GM19239 (cell line): ENCODE measurements at places on chromosomes 6 and 20.

- no peak for DNase-seq
Measured at GRCh38 chr6:21142741-21143140, 450.8 kb upstream of the SOX4 start.

GRCh38 chr6:107345393-107345792 lies 114.0 kb downstream of the PDSS2 start:
- no peak for DNase-seq

GRCh38 chr6:12280458-12280857 lies 9.7 kb upstream of the EDN1 start:
- DNase-seq: no peak

DNA sequence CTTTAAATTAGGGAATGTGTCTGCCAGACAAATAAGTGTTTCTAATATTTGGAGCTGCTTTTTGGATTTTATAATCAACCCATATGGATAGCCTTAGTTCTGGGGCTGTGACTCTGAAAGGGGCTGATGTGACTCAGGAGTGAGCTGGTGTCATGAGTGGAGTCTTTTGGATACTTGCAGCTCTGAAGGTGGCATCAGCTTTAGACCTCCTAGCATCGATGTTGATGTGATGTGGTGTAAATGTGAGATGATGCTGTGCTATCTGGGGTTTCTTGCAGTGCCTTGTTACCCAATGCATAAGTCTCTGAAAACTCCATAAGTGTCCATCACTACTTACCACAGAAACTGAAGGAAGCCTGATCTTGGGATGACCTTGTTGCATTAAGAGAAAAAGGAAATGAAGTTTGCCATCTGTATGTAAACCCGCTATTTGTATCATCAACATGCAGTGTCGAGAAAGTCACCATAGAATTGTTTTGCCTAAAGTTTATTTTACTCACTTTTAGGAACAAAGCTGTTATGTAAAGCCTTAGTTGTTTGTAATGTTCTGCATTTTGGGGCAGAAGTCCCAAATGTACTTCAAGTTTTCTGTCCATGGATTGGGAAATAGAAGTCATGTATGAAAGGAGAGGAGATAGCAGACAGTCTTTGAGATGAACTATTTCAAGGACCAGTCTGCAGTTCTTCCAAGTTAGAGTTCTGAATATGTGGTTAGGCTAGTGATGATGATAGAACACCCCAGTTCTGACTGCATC lies 8.0 kb downstream of the FOXO3 start:
- DNase-seq: no peak

DNA sequence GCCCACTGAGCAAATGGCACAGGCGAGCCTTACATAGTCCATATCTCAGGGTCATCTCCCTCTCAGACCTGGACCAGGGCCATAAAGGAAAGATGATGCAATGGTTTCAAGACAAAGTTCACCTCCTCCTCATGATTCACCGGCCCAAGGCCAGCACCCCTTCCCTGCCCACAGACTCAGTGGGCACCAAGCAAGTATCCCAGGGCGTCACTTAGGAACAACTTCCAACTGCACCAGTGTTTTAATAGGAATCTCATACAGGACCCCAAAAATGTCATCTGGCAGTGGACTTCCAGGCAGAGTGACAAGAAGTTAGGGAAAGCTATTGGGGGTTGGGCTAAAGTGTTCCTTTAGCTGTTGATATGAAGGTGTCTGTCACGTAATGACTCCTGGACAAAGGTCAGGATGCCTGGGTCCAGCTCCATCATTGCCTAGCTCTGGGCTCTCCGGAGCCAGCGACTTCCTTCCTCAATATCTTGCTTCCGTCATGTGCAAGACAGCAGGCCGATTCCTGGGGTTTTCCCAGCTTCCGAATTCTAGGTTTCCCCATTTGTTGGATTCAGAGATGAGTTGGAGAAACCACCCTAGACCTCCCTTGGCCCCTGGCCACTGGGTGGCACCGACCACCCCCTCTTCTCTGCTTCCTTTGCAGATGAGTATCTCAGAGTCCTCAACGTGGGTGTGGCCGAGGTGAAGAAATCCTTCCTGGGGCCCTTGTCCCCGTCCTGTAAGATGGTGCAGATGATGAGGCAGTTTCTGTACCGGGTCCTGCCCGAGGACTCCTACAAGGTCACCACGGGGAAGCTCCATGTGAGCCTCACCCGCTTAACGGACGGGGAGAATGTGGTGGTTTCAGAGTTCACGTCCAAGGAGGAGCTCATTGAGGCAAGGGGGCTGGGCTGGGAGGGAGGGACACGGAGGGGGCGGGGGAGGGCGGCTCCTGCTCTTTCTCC lies 21.1 kb downstream of the PNPLA1 start:
- DNase-seq: no peak
